ENCODE measurements at places on chromosomes 3 and 15.

- DNase-seq, result no peak
Observed at GRCh38 chr3:106719583-106719982, 657.7 kb upstream of the CCDC54 start.

DNA sequence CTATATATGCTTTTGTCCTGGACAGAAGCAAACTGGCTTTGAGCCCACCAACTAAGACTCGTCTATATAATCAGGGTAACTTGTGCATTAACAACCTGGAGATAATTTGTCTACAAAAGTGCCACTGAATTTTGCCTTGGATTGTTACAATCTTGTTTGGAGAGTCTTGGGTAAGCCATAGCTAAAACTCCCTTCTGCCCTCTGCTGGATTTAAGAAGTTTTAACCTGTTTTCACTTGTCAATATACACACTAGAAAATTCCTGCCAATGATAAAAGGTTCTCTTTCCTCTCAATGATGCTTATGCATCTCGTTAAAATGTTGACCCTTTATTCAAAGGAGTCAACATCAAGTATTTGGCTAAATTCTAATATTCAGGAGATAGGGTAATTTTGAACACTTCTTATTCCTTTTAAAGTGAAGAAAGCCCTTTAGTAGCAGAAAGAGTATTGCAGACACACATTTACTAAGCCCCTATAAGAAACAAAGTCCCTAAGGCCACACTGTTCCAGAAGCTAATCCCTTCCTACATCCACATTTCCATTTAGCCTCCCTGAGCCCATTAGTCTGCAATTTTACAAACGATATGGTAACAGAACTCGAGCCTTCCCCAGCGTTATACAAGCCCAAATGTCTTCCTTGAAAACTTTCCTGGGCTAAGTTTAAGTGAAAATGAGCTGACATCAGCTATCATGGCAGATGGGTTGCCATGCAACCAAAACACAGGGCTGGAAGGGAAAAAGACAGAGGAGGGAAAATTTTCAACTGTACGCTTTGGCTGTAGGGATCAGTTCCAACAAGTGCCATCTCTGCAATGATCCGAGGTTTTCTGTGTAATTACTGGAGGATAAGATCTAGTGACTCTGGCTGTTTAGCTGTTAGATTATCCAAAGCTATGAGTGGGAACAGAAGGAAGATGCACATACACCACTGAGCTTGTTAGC is 75.9 kb upstream of the FGF12 start:
- no peak for DNase-seq

DNA sequence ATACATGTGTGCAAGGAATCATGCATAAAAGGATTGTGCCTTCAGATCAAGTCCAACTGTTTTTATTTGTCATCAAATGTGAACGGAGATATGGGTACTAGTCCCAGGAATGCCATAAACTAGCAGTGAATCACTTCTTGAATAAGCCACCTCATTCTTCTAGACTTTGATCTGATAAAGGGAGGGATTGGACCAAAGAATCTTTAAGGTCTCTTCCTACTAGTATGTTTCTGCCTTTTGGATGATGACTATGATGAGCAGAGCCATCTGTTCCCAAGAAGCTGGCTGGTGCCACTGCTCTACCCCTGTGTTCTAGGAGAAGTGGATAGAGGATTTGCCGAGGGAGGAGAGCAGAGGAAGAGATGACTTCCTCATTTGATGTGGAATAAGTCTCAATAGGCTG is 28.8 kb upstream of the UACA start:
- no peak for DNase-seq

GRCh38 chr3:139259398-139259797 is 84.4 kb upstream of the MRPS22 start:
- DNase-seq, result no peak

DNA sequence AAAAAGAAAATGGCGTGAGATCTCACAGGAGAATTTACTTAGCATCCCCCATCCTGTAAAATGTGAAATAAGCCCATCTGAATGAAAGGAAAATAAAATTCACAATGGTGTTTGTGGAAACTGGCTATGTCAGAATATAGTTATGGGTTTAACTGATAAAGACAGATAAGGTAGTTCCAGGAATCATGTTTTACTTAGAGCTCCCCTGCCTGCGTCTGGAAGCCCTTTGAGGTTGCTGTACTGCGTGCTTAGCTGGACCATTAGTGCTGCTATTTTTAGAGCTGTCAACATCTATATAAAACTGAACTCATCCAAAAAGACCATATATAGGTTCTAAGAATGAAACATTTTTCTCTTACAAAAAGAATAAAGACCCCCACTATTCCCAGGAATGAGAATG is 130.8 kb downstream of the LSAMP start:
- no peak for DNase-seq

GRCh38 chr3:53545310-53545995 is 51.0 kb downstream of the CACNA1D start:
- no peak for DNase-seq

DNA sequence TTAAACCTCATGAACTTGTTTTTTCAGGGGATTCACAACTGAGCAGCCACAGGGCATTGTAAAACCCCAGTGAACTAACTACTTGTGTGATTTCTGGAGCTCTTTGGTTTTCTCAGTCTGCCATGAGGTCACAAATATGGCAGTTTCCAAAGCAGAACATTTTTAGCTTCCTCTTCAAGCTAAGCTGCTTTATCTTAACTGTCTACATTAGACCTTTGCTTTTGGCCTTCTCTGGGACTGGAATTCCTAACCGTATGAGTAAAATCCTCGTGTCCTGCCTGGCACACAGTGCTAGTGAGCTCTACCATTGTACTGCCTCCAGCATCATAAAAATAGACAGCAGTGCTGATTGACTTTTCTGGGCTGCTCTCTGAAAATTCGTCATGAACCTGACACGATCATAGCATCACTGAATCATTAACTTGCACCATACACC is 22.1 kb downstream of the CDIN1 start:
- DNase-seq, result no peak

- no peak for DNase-seq
Observed at GRCh38 chr3:124078953-124079911, 87.3 kb upstream of the ROPN1 start.

DNA sequence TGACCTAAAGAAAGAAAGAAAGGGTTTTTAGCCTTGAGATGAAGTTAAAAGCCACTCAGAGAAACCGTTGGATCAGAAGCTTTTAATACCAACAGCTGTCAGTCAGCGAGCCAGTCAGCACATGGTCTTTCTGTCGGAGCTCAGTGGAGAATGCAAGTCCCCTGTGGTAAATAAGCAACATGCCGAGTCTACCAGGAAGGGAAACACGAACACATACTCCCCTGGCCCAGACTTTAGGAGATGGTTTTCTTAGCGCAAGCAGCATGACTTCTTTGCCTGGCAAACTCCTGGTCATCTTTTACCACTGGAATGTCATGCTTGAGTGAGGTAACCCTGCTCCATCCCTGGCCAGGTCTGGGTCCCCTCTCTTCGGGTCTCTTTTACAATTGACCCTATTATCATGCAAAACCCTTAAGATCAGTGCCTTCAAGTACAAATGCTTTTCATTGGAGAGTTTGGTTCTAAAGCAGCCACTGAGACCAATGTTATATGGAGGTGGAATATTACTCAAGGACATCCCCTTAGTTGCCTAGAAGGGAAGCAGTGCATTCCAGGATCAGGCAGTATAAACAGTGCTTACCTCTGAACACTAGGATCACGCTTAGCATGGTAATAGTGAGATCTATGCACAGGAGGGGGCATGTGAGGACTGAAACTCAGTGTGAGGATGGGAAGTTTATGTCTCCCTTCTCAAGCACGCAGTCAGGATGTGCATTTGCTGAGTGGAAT is 28.2 kb downstream of the SLCO3A1 start:
- DNase-seq, result no peak

DNA sequence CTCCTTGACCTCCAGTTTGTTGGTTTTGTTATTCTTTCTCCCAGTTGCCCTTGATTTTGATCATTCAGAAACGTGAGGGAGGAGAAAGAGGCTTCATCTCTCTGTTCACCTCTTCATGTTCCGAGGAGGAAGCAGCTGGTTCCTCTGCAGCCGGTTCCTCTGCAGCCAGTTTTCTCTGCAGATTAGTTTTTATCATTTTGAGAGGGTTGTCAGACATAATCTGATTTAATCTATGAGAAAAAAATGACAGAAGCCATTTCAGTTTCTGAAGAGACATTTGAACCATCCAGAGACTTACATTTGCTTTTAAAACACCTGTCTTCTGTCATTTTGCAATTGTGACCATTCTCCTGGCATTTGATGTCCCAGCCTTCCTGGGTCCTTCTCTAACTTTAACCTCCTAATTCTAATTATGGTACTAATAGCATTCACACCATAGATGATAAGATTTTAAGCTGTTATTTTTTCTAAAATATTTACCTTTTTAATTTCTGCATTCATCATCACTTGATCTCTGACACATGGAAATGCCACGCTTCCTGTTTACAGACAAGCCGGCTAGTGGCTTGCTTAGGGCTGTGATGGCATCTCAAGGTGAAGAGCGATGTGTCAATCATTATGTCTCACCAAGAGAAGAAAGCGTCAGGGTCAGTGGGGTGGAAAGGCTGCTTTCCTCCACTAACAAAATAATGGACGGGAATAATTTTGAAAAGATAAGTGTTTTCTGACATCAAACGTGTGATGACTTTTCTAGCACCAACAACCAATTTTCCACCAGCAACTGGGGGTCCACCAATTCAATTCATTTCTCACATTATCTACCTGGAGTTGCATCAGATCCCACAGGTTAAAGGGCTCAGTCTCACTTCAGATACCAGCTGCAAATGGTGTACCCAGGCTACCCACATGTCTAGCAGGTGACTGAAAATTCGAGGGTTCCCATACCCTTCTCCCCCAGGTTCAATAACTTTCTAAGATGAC is 76.4 kb downstream of the CHRNA7 start:
- DNase-seq, result no peak

- DNase-seq, result no peak
Observed at GRCh38 chr3:4533489-4534443, 40.6 kb downstream of the ITPR1 start.

DNA sequence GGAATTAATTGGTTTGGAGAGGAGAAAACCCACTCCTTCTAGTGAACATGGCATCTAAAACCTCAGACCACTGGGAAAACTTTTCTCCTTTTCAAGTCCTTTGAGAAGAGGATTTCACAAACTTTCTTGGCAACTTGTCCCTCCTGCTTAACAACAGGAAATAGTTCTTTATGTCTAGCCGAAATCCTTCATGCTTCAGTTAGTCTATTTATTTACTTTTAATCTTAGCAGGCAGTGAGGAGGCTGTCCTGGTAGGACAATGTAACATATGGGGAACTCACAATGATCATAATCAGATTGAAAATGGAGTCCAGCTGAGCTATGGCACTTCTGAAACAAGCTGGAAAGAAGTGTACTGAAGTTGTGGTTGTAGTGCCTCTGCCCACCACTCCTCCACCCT is 50.6 kb downstream of the KY start:
- DNase-seq, result no peak

DNA sequence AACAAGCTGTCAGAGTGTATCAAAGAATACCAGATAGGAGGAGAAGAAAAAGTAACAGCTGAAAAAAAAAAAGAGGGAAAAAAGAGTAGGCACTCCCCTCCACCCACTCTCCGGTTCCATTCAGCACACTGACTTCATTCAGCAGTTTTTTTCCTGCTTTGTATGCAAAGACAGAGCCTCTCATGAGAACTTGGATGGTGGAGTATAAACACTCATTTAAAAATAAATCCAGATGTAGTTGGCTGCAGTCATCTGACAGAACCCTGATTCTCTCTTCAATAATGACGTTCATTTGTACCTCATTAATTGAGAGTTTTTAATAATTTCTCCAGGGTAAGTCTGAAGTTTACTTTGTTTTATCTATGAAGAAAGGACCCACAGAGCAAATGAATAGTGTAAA is 81.0 kb downstream of the TMEM108 start:
- DNase-seq, result no peak

GRCh38 chr3:114504941-114505628 is 211.3 kb downstream of the TIGIT start:
- DNase-seq, result no peak

DNA sequence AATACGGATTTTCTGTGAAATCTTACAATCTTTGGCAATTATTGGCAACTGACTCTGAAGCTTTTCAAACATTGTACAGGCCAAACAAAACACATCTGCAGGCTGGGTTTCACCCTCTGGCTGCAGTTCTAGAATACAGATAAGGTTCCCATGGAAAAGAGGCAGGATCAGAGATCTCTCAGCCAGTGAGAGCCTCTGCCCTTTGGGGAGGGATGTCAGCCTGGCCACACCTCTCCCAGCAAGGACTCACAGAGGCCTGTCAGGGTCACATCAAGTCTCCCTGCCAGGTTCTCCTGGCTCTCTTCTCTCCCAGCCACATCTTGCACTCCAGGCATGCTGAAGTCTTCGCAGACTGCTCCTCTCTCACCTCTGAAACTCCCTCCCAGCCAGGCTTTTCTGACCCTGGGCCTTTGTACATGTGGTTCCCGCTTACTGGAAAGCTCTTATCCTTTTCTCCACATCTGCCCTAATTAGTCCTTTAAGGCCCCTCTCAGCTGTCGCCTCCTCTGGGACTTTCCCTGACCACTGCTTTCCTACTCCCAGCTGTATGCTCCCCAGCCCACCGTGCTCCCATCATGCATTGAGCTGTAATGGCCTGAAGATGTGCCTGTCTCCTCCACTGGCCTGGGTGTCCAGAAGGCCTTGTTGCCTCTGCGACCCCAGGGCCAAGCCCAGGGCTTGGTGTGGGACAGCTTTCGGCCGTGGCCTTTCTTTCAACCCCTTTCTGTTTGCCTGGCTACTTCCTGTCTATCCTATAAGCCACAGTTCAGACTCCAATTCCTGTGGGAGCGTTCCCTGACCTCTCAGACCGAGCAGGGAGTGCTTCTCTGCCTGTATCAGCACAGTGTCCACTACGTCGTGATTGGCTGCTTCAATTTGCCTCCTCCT is 4.3 kb downstream of the RBP1 start:
- no peak for DNase-seq

DNA sequence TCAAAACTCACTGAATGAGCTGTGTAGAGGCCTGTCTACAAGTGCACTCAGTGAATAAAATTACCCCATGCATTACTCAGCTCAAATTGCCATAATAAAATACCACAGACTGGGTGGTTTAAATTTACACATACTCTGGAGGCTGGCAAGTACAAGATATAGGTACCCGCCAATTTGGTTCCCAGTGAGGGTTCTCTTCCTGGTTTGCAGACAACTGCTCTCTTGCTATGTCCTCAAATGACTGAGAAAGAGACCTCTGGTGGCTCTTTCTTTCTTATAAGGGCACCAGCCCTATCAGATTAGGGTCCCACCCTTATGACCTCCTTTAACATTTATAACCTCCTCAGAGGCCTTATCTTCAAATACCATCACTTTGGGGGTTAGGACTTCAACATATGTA is 237.0 kb downstream of the CPNE4 start:
- no peak for DNase-seq

GRCh38 chr15:73344056-73344455 is 24.7 kb downstream of the HCN4 start:
- no peak for DNase-seq

DNA sequence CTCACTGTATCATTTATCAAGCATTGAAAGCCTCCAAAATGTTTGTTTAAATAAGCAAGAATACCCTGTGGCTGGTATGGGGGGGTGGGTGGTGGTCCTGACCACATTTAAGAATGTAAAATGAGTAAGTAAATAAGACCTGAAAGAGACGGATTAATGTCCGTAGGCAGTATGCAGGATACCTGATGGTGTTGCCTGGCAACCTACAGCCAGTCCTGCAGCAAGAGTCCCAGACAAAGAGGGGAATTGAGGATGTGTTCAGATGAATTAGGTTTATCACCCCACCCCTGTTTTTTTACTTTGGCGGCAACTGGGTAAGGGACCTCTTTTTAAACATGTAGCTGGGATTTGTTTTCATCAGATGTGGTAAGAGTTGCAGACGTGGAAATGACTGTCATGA is 99.8 kb upstream of the BFSP2 start:
- no peak for DNase-seq

Data from activated CD8-positive, alpha-beta memory T cell treated with anti-CD3 and anti-CD28 coated beads for 1 hour (primary cell).